H9 (cell line): ENCODE measurements at places on chromosomes 13 and 19. TPM values are rescaled to one million over a fixed set of nuclear protein-coding genes. Genes with fewer than 3 reads are reported as not detected.

Gene STARD13
- 2.1 and 2.7 TPM in 2 replicates for total RNA-seq

DNA sequence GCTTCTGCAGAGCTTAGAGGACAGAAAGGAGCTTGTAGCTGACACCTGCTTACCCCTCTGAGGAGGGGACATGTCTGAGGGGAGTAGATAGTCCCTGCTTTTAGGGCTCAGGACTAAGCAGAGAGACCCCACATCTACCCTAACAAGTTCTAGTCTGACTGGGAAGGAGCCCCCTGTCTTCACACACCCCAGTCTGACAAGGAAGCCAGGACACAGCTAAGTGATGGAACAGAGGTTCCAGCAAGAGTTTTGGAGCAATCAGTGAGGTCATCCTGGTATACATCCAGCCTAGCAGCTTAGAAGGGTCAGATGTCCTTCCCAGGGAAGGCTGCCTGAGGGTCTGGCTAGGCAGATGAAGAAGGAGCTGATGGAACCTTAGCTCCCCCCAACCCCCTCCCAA is 15.0 kb downstream of the PAF1 start:
- no peak overlapping the region for H3K4me3 ChIP-seq
- no peak for DNase-seq
- no peaks in the 10 kb centered on the region for H3K27me3 ChIP-seq
- H3K36me3 ChIP-seq = peaks cover 53% of the 10 kb centered on the region

DNA sequence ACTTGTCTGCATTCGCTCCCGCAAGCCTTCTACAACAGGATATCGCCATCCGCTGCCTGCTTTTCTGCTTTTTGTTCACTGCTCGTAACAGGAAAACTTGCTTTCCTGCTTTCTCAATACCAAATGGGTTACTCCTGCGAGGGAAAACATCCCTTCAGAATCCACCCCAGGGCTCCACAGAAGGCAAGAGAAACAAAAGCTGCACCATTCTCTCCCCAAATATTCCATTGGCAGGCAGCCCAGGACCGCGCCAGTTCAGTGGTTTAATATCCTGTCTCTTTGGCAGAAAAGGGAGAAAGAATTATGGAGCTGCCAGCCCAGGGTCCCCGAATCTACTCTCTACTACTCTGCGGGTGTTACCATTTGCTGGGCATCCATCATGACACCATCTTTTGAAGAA is 84.7 kb upstream of the DOCK9 start:
- H3K27ac ChIP-seq = no peak overlapping the region
- H3K36me3 ChIP-seq = no peaks in the 10 kb centered on the region
- no peak overlapping the region for H3K4me3 ChIP-seq
- H3K27me3 ChIP-seq = no peaks in the 10 kb centered on the region
- DNase-seq = no peak
- H3K4me1 ChIP-seq = no peaks in the 10 kb centered on the region; the same call in 1 of the 2 replicates

- peaks cover 3% of the 10 kb centered on the region; the same call in 1 of the 2 replicates for H3K27me3 ChIP-seq
- peak overlapping the region; percentile 96 for H3K4me3 ChIP-seq
- H3K4me1 ChIP-seq = no peaks in the 10 kb centered on the region
- no peaks in the 10 kb centered on the region for H3K36me3 ChIP-seq
Measured at GRCh38 chr13:77325371-77325980, 1.4 kb downstream of the MYCBP2 start.

Gene DENND1C
- total RNA-seq = 2.4 TPM in 2 replicates

DNA sequence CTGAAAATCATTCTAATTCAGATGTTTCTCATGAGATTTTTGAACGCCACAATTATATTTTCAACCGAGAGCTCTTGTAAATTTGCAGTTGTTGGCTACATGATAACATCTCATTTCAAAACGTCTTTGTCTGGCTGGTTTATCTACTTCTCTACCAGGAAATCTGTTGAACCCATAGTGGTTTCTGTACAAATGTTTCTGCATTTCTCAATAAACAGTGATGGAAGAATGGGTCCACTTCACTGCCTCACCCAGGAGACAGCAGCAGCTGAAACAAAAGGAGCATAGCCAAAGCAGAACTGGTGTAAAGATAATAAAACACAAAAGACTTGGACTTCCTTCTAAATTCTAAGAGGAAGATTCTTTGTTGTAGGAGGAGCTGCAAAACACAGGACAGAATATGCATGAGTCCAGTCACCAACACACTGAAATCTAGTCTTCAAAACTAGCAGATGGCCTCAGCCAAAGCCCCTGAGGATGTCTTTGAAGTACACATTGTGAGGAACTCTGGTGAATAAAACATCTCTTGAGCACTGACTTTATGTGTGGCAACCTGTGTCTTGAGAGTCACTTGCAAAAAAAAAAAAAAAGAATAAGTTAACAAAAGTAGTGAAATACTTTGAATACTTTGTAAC is 68.6 kb upstream of the FGF14 start:
- H3K27ac ChIP-seq = no peak overlapping the region
- no peaks in the 10 kb centered on the region; the same call in 1 of the 2 replicates for H3K4me1 ChIP-seq
- no peaks in the 10 kb centered on the region for H3K27me3 ChIP-seq
- no peak for DNase-seq

- H3K36me3 ChIP-seq = no peaks in the 10 kb centered on the region
- no peaks in the 10 kb centered on the region for H3K27me3 ChIP-seq
- no peak overlapping the region for H3K27ac ChIP-seq
- no peak overlapping the region for H3K4me3 ChIP-seq
Measured at GRCh38 chr19:5772416-5772815, 12.1 kb downstream of the PRR22 start.

Gene MYO1F
- 1.0 and 1.2 TPM in 2 replicates for total RNA-seq

DNA sequence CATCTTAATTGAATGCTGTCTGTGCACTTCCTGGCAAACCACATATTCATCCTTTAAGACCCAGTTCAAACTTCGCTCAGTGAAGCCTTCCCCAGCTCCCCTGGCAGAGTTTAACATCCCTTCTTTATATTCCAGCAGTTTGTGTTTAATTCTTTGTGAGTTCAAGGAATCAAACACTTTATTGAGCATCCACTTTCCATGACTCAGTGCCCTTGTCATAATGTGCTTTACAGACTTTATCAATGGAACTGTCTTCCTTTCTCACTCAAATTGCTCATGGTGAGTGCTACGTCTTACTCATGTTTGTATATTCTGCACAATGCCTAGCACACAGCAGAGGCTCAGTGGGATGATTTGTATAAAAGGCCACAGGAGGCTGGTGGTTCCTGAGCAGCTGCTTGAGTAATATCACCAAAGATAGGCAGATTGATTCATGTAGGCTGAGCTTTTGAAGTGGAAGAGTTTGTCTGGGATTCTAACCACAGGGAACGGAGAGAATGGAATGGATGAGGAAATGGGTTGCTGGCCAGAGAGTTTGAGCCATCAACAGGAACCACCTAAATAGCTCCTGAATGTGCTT is 44.2 kb downstream of the SERTM1 start:
- H3K36me3 ChIP-seq = no peaks in the 10 kb centered on the region
- no peaks in the 10 kb centered on the region for H3K4me1 ChIP-seq
- H3K4me3 ChIP-seq = no peak overlapping the region

GRCh38 chr13:72151241-72151640 is 284.2 kb upstream of the DACH1 start:
- H3K27me3 ChIP-seq = no peaks in the 10 kb centered on the region
- H3K4me1 ChIP-seq = peaks cover 4% of the 10 kb centered on the region; the same call in 1 of the 2 replicates
- no peaks in the 10 kb centered on the region for H3K36me3 ChIP-seq
- H3K27ac ChIP-seq = no peak overlapping the region
- no peak for DNase-seq
- no peak overlapping the region for H3K4me3 ChIP-seq

Gene OR1M1
- not detected in 2 replicates for total RNA-seq
